CD4-positive, alpha-beta T cell treated with Interleukin-1 beta for 1 hour (primary cell): ENCODE measurements at places on chromosomes 7 and 10.

GRCh38 chr7:91165846-91166230 is 98.4 kb upstream of the FZD1 start:
- DNase-seq, result no peak

- DNase-seq, result no peak
These were observed 101.2 kb downstream of the MPP7 start for GRCh38 chr10:28201410-28202400.

GRCh38 chr7:278081-278480 is 11.9 kb upstream of the FOXL3 start:
- no peak for DNase-seq

DNA sequence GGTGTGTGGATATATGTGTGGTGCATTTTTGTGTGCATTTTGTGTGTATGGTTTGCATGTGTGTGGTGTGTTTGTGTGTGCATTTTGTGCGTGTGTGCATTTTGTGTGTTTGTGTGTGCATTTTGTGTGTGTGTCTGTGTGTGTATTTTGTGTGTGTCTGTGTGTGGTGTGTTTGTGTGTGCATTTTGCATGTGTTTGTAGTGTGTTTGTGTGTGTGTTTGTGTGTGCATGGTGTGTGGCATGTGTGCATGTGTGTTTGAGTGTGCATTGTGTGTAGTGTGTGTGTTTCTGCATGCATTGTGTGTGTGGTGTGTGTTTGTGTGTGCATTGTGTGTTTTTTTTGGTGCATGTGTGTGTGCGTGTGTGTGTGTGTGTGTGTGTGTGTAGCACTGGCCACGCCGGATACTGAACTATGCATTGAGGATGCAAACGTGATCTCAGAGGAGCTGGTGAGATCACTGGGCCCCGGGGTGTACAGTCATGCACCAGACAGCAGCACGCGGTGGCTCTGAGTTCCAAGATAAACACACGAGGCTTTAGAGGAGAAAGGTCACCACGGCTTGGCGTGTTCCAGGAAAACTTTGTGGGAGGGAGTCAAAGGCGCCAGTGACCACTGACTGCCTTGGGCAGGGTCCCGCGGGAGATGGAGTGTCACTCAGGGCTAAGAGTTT is 106.6 kb upstream of the SHH start:
- DNase-seq, result no peak

GRCh38 chr10:120979435-120980278 is 128.5 kb downstream of the WDR11 start:
- peak; percentile 13 for DNase-seq

- DNase-seq, result peak; percentile 61
These were observed 28.6 kb upstream of the SLC16A12 start for GRCh38 chr10:89563861-89564478.

DNA sequence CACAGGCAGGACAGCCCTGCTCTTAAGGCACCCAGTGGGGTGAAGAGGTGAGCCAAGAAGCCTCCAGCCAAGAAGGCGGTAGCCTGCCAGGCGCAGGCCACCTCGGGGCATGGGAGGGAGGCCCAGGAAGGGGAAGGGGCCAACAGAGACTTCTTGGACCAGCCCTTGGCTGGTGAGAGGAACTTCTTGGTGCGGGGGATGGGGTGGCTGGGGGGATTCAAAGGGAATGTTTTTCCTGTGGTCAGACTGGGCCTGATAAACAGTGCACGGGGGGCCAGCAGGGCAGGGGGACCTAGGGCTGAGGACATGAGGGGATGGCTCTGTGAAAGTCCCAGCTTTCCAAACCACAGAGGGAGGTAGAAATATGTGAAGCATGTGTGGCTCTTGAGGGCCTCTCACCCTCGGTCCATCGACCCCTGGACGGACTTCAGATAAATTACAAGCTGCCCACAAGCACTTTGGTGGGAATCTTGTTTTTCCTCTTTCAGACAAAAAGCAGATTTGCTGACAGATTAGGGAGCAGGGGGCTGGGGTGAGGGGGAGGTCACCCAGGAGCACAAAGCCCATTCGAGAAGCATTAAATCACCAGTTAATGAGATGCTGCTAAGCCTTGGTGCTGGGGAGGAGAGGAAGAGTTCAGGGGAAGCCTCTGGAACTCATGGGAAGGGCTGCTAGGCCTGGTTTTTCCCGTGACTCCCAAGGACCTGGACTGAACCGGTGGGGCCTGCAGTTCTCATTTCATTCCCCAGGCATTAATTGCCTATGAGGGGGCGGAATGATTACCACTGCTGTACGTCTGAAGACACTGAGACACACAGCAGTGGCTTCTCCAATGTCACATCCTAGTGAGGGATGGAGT is 11.3 kb downstream of the CRYGN start:
- DNase-seq, result no peak

- no peak for DNase-seq
These were observed 13.8 kb downstream of the SUFU start for GRCh38 chr10:102517553-102517952.

- no peak for DNase-seq
These were observed 33.7 kb downstream of the GLI3 start for GRCh38 chr7:42203336-42203735.

- DNase-seq, result no peak
These were observed 247.3 kb downstream of the DOCK4 start for GRCh38 chr7:111958896-111959295.

DNA sequence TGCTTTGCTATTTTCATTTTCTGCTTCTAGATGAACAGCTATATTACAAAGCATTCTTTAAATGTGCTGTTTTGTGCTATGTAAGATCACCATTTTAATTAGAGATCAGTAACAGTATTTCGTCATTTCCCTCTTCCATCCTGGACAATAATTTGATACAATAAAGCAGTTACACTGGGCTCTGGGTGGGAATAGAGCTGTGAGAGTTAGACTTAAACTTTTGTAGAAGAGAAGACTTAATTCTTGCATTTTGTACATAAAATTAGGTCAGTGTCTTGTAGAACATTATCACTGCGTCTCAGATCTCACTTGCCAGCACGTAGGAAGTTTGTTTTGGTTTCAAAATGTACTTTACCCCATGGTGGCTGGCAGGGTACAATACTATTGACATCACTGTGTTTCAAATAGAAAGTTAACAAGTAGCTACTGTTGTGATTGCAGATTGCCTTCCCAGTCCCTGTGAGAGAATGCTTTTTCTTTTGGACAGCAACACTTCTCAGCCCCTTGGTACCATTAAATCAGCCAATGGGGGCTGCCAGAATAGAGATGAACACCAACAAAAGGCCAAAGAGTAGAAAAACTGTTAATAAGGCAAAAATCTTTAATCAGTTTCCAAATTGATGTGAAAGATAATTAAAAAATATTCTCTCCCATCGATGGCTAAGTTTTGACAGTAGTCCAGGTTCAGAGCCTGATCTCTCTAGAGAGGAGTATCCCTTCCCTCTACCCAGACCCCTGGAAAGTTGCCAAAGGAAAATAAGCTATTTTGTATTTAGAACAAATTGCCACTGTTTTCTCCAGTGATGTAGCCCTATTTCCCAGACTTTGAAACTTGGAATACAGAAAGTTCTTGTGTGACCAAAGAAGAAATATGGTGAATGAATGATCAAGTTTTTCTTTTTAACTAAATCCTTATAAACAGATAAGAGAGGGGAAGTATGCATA is 35.1 kb downstream of the SMNDC1 start:
- no peak for DNase-seq

GRCh38 chr10:131677671-131678070 is 223.1 kb upstream of the PPP2R2D start:
- no peak for DNase-seq

- DNase-seq, result no peak
These were observed 138.5 kb downstream of the SRPK2 start for GRCh38 chr7:105250239-105250638.

- no peak for DNase-seq
These were observed 183.9 kb downstream of the SGMS1 start for GRCh38 chr10:50439806-50440205.

GRCh38 chr10:106534441-106534840 is 630.1 kb downstream of the SORCS1 start:
- no peak for DNase-seq

GRCh38 chr7:422191-422885 is 97.3 kb downstream of the PDGFA start:
- no peak for DNase-seq

DNA sequence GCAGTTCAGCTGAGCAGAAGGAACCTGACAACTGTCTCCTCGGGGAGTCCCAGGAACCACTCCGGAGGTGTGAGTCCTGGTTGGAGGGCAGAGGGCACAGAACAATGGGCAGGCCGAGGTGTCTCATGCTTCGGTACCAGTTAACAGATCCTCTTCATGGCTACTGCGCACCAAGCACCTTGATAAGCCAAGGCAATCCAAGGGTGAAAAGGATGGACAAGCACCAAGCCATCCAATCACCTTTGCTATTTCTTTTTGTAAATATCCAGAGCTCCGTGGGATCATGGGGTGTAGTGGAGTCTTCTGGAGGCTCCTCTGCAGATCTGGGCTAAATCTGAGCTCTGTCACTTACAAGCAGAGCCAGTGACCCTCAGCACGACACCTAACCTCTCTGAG is 233.5 kb downstream of the WDR11 start:
- no peak for DNase-seq

GRCh38 chr10:95431900-95432342 is 129.2 kb downstream of the SORBS1 start:
- no peak for DNase-seq

GRCh38 chr10:123559066-123559822 is 106.9 kb upstream of the GPR26 start:
- peak; percentile 55 for DNase-seq

- no peak for DNase-seq
These were observed 21.4 kb downstream of the C10orf120 start for GRCh38 chr10:122678266-122678665.

DNA sequence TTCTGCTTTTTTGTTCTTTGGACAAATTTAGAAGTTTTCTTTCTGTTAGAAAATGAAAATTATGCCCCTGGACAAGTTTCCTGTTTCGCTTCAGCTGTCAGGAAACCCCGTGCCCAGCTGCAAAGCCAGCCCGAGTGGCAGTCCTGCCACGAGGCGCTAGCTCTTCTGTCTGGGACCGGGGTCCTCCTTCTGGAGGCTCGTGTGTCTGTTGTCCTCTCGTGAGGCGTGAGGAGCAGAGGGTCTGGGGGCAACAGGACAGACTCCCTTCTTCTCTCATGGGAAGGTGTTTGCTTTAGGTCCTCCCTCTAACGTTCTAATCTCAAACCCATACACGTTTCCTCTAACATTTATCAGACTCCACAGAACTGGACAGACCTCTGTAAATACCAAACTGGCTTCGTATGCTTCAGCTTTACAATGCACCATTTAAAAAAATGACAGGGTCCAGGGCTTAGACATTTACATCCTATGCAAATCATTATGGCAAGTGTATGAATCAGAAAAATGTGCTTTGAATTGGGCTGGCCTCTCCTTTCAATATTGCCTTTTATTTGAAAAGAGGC is 184.5 kb upstream of the SHH start:
- DNase-seq, result no peak

DNA sequence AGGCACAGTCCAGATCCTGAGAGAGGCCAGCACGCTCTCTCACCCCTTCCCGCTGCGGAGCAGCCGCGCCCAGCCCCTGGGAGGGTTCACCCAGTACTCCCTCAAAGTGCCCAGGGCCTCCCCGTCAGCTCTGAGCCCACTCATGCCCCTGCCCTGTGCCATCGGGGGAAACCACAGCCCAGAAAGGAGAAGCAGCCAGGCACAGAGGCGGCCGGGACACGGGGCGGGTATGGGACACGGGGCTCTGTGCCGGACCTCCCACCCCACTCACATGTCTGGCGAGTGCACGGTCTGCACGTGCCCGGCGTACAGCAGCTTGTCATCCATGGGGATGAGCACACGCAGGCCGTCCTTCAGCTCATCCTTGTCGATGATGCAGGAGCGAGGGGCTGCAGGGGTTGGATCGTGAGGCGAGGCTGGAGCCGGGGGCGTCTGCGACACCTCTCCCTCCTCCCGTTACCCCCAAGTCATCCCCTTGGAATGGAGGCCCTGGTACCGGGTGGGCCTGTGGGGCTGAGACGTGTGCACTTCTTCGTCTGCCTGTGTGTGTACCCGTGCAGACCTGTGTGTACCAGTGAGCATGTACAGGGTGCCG is 38.2 kb downstream of the SLC29A4 start:
- no peak for DNase-seq

DNA sequence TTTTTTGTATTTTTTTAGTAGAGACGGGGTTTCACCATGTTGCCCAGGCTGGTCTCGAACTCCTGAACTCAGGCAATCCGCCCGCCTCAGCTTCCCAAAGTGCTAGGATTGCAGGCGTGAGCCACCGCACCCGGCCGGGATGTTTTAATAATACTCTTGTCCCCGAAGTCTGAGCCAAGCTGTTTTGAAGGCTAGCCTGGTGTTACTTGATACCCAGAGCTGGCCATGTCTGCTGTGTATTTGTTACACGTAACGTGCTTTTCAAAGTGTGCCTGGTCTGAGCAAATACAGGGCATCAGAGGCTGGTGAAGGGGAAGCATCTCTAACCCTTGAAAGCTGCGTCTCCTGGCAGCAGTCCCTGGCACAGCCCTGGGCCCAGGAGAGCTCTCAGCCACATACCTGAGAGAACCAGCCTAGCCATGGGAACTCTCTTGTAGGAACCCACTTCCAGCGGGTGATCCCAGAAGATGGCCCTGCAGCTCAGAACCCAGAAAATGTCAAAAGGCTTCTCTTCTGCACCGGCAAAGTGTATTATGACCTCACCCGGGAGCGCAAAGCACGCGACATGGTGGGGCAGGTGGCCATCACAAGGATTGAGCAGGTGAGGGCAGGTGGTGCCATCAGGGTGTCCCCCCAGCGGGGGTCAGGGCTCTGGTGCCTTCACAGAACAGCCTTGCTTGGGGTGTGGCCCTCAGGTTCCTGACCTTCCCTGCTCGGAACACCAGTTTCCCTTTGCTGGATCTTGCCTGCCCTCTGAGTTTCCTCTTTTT is 41.7 kb upstream of the ZMIZ2 start:
- DNase-seq, result no peak

- DNase-seq, result no peak
These were observed 22.5 kb downstream of the CD36 start for GRCh38 chr7:80660939-80661338.

GRCh38 chr10:60073397-60073780 is 167.0 kb upstream of the CCDC6 start:
- no peak for DNase-seq

DNA sequence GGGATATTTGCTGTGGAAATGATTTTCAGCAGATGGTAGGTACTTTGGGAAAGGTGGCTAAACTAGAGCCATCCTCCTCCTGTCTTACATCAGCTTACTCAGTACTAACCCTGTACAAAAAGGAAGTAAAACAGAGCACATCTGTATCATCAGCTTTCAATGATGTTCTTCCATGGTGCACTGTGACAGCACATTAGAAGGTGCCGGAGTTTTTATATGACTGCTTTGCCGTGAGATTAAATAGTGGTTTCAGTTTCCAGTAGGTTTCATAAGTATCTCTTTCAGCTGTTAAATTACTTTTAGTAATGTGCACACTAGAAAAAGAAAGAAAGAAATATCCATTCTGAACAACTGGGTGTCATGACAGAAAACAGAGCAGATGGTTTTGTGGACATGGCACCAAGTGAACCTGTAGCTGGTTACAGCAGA is 86.5 kb downstream of the ARID5B start:
- peak; percentile 56 for DNase-seq

DNA sequence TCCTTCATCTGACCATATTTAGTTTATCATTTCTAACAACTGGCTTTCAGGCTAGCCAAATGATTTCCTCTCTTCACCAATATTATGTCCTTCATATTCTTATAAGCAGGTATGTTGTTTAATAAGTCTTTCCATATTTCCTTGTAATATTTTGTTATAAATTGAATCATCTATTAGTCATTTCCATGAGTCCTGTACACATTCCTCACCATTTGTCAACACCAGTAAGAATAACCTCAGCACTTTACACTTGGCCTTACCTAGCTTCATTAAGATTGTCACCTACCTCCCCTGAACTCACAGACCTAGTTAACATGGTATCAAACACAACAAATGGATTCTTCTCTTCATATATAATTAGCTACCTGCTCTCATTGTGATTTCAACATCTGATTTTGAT is 282.3 kb downstream of the SEMA3D start:
- DNase-seq, result no peak
